CD8-positive, alpha-beta T cell (primary cell): ENCODE measurements at places on chromosomes 3 and 15.

DNA sequence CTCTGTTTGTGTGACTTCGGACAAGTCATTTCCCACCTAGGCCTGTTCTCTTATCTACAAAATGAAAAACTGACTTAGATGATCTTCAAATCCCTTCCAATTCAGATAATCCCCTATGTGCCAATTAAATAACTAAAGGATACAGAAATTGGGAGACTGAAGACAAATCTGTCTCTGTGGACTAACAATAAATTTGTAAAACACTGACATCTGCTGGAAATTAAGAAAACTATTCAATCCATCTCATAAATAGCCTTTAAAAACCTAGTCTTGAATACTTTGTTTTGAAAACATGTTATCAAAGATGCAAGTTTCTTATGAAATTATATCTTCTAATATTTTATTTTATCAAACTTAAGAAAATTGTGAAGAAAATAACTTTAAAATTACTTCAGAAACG lies 38.3 kb downstream of the MTHFS start:
- no peak for DNase-seq

DNA sequence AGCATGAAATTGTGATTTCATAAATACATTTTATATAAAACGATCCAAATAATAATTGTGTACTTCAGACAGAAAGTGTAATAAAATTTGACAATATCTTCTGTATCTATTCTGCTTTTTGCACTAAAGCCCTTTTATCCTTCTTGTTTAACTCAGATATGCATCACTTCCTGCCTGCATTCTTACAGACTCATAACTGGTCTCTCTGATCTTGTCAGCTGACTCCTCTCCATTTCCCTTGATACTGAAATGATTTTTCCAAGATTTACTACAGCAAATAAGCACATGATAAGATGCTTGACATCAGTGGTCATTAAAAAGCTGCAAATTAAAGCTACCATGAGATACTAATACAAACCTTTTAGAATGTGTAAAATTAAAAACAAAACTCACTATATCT lies 25.3 kb upstream of the SI start:
- no peak for DNase-seq

DNA sequence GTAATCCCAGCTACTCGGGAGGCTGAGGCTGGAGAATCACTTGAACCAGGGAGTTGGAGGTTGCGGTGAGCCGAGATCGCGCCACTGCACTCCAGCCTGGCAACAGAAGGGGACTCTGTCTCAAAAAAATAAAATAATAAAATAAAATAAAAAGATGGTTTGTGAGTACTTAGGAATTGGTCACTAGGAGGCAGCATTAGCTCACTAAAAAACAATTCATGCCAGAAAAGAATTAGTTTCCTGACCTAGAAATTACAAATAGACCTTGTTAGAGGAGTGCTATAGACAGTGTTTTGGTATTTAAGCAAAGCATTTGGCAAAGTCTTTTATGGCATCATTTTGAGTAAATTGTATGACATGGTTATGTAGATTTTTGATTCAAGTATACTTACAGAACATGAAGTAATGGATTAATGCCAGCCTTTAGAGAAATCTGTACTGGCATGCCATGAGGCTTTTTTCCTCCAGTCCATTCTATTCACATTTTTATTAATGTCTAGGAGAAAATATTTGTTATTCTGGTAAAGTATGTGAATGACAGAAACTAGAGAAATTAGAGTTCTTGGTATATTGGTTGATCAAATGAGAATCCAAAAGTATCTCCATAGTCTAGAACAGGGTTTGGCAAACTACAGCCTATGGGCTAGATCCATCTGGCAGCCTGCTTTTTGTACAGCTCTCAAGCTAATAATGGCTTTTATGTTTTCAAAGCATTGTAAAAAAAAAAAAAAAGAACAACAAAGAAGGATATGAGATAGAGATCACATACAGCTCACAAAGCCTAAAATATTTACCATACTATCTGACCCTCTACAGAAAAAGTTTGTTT lies 81.6 kb downstream of the LRRC49 start:
- peak; percentile 1 for DNase-seq

DNA sequence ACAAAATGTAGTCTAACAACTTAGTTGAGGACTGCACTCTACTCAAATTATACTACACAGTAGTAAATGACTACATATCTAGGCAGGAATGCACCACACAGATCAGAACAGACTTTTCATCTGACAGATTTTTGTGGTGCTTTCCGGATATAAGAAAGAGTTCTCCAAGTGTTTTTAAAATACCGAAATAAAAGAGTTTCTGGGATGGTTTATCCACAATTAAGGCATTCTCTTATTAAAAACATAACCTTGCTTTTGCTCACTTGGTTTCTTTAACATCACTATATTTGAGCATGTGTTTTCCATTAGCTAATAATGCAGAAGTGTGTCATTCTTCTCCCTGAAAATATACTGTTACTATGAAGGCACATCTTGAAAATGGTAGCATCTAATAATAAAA lies 132.9 kb downstream of the MAGI1 start:
- no peak for DNase-seq

- no peak for DNase-seq
Observed at GRCh38 chr15:71333136-71333700, 217.9 kb downstream of the THSD4 start.

- DNase-seq: no peak
Observed at GRCh38 chr15:80536231-80536630, 132.0 kb downstream of the ARNT2 start.

- no peak for DNase-seq
Observed at GRCh38 chr3:42397644-42398043, 12.8 kb downstream of the LYZL4 start.

DNA sequence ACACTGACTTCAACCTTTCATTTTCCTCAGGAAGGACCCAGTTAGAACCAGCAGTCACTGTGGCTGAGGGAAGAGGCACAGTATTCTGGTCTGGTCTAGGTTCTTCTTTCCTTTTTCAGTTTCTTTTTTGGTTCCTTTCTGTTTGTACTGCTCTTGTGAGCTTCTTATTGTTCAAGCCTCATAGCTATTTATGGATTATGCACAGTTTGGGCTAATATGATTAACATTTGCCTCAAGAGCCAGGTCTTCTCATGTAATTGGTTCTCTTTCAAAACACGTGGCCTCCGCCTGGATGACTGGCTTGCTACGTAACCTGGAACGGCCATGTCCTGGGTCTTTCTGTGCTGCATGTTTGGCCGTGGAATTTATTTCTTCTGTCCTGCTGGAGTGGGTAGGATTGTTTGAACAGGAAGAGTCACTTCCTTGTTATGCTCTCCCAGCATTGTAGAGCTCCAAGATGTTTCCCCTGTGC lies 43.3 kb downstream of the RBMS3 start:
- DNase-seq: no peak

DNA sequence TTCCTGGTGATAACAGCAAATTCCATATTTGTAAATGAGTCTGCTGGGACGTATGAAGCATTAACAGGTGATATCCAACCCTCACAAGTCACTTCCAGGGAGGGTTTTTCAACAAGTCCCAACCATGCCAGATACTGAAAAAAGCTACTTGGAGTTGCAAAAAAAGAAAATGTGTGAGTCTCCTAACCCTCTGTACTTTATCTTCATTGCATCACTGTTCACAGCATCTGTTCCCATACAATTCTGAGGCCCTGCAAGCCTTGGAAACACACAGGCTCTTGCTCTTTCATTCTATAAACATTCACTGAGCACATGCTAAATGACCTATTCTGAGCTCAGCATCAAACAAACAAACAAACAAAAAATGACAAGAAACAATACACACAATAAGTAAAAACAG lies 120.8 kb downstream of the RFTN1 start:
- DNase-seq: no peak

- no peak for DNase-seq
Observed at GRCh38 chr3:30358871-30359270, 247.5 kb upstream of the TGFBR2 start.

DNA sequence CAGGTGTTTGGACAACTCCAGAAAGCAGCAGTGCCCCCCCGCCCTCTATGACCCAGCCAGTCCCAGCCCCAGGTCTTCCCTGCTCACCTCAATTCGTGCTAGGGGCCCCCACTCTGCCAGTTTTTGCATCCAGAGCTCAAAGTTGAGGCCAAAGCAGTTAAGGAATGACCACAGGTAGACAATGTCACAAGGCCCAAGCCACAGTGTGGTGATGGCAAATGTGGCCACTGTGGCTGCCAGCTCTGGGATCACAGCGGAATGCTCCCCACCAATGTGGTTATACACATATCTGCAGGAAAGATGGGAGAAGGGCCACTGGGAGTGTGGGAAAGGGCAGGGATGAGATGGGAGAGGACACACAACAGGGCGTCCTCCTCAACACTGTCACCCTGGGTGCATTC lies 8.2 kb downstream of the KLHL40 start:
- DNase-seq: no peak

- DNase-seq: no peak
Observed at GRCh38 chr3:153315781-153316180, 153.8 kb downstream of the RAP2B start.

- no peak for DNase-seq
Observed at GRCh38 chr15:66066005-66066404, 187.5 kb downstream of the MEGF11 start.

DNA sequence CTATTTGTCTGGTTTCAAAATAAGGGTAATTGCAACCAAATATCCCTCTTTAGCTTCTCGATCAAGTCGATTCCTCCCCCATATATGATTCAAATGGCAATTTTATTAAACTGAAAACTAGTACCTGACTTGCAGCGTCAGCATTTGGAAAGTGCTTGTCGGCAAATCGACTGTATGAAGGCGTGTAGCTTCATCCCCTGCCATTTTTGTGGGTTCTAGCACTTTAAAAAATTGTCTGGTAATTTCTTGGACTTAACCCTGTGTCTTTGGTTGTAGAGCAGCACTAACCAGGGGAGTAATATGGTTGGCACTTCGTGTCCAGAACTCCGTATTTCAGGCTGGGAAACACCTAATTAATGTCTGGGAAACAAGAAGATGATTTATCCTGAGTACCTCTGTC lies 573 bp downstream of the MME start:
- no peak for DNase-seq

DNA sequence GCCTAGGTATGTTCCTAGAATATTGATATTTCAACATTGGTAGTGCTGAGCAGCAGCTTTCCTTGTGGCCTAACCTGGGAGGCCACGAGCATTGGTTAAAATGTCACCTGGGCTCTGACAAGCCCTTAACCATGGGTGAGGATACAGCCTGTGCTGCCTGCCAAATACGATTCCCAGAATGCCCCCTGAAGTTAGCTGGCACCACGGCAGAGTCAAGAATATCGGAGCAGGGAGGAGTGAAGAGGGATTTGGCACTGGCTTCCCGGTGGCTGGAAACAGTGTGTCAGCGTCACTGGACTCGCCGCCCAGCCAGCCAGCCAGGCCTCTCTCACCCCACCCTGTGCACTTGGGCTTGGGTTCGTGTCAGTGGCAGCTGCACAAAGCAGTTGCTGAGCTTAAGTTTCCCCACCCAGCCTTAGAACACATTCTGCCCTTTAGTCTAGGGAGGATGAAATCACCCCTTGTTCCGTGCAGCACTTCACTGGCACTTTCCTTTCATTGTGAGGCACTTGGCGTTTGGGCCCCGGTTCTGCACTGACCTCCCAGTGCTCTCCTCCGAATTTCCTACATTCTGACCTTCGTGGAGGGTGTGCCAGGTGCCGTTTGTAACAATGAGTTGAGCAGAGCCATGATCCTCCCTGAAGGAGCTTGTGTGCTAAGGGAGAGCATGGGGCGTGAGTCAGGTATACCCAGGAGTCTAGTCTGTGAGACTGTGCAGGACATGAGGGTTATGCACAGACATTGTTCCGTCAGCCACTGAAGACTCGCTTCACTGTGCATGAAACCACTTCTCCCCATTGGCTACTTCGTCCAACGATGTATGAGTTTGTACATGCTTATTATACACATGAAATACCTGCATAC lies 152.8 kb upstream of the BHLHE40 start:
- DNase-seq: no peak

DNA sequence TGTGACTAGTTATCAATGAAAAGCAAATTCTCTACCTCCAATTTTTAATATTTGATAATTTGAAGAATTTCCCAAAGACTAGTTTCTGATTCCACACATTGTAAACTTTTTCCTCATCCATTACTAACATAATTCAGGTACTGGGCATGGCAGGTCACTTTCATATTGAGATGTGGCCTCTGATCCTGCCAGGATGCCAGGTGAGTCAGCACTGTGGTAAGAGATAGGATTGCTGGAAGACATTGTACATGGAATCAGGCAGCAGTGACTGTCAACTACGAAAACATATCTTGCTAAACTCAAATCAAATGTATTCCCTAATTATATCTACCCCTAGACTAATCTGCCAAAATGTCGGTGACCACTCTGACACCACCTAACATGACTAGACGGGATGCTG lies 33.2 kb upstream of the POU1F1 start:
- no peak for DNase-seq

GRCh38 chr15:29677871-29678461 lies 144.3 kb downstream of the TJP1 start:
- DNase-seq: no peak

GRCh38 chr3:12468276-12468675 lies 16.0 kb upstream of the TSEN2 start:
- no peak for DNase-seq

- DNase-seq: no peak
Observed at GRCh38 chr3:168983046-168983445, 680.5 kb downstream of the MECOM start.

- DNase-seq: no peak
Observed at GRCh38 chr3:101829874-101830273, 19.4 kb upstream of the NFKBIZ start.

DNA sequence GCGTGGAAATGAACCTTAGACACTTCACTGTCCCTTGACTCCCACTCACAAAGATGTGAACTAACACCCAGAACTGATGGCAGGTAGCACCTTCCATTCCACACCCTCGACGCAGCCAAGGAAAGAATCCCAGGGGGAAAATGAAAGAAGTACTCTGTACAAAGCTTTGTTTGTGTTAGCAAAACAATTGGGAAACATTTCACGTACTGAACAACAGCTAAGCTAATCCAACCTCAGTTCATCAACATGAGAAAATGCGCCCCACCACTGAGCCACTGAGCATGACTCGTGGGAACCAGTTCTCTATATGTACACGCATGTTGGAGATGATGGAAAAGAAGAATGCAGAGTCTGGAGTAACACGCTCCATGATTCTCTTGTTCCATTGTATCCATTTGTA lies 32.0 kb downstream of the CORO2B start:
- DNase-seq: no peak

DNA sequence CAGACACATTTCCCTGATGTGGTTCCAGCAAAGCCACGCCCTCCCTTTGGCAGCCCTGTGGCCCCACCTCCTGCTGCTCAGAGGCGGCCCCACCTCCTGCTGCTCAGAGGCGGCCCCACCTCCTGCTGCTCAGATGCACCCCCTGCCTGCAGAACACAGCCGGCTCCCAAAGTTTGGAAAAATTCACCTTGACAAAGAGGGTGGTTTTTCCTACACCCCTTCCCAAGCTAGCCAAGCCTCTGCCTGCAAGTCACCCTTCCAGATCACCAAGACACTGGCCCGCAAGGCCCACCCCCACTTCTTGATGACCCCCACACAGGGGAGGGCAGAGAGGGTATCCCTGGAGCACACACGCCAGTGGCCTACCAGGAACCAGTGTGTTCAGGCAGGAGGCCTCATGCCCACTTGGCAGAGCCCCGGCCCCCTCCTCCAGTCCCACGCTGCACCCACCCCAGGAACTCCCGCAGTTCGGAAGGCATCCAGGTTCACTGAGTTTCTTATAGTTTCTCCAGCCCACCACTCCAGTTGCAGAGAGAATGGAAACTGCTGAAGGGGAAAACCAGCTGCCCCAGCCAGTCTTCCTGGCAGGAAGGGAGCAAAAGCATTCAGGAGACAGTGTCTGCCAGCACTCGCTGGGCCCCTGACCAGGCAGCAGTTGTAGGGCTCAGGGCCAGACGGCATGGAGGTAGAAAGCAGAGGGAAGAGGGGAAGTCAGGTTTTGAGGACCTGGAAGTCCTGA lies 2.3 kb upstream of the HAPLN3 start:
- peak; percentile 81 for DNase-seq
